ENCODE measurements at places on chromosomes 16 and 17. TPM values are rescaled to one million over a fixed set of nuclear protein-coding genes. Genes with fewer than 3 reads are reported as not detected.
A peak's percentile ranks its signal among the peaks of the same experiment; 100 is the strongest.

The HOXB6 gene
- polyA plus RNA-seq, result 0.80 TPM

The FBXW10 gene
- 0.13 TPM for polyA plus RNA-seq

The FBXW10B gene
- 1.7 TPM for polyA plus RNA-seq

The CTRL gene
- polyA plus RNA-seq, result 4.3 TPM

The PPY gene
- not detected for polyA plus RNA-seq

The NEUROD2 gene
- polyA plus RNA-seq, result 0.05 TPM

The KIF2B gene
- polyA plus RNA-seq, result not detected

The SLC22A31 gene
- 3.9 TPM for polyA plus RNA-seq

The CEP295NL gene
- 0.42 TPM for polyA plus RNA-seq

DNA sequence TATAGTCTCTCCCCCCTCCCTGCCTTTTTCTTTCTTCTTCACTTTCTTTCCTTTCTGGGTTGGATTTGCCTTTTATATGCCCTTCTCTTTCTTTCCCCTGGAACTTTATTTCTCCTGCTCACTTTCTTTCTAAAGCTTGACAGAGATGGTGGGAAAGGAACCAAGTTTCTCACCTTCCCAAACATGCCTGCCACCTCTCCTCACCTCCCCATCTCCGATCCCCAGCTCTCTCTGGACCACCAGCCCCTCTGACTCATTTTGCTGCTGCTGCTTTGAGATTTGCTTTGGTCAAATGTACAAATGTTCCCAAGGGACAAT is 6.7 kb upstream of the LHX1 start:
- DNase-seq, result no peak

DNA sequence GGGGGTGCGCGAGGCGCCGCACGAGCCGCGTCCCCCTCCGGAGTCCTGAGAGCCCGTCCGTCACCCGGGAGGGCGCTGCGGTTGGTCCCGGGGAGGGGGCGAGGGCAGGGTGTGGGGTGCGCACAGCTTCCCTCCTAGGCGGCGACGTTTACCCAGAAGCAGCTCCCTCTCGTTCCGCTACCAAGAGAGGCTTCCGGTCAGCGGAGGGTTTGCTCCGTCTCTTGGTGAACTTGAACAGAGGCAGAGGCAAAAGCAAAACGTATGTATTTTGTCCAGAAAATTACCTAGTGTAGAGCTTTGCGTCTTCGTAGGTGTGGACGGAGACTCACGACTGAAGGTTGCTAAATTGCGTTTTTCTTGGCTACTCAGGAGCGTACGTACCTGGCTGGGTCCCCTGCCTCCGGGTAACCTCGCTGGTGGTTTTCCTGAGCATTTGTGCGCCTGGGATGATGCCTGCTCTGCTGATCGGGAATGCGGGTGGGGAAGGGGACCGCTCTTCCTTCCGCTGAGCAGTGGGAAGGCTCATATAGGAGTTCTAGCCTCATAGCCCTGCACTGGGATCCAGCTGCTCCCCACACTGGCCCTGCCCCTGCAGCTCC is 833 bp downstream of the WSCD1 start:
- no peak for DNase-seq

GRCh38 chr16:51579652-51580360 is 428.7 kb upstream of the SALL1 start:
- peak; percentile 60 for DNase-seq

GRCh38 chr16:75256059-75256571 is 4.7 kb upstream of the BCAR1 start:
- no peak for DNase-seq

- no peak for DNase-seq
These were observed 101.7 kb upstream of the GPR139 start for GRCh38 chr16:20175358-20175757.

GRCh38 chr16:73433731-73434307 is 385.9 kb upstream of the ZFHX3 start:
- DNase-seq, result no peak

- DNase-seq, result no peak
These were observed 9.4 kb upstream of the SOX9 start for GRCh38 chr17:72111336-72111923.

DNA sequence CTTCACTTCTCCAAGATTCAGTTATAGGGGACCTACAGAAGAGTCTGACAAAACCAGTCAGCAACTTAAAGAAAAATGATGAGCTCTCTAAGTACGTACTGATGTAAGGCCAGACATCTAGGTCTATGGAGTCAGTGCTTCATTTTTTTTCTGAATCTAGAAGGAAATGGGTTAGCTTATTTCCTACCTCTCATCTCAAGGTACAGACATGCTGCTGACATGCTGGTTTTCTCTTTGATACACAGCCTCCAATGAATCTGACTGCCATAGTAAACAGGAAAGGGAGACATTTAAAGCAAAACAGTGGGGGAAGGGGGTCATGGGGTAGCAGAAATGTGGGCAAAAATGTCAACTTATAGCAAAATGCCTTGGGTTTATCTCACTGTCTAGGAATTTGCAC is 16.4 kb downstream of the CDR2 start:
- no peak for DNase-seq

- no peak for DNase-seq
These were observed 1.7 kb downstream of the ARHGDIA start for GRCh38 chr17:81869221-81870130.

- DNase-seq, result peak; percentile 32
These were observed 334.3 kb upstream of the TBX2 start for GRCh38 chr17:61065263-61065773.

GRCh38 chr17:80449930-80450576 is 26.4 kb downstream of the NPTX1 start:
- no peak for DNase-seq

DNA sequence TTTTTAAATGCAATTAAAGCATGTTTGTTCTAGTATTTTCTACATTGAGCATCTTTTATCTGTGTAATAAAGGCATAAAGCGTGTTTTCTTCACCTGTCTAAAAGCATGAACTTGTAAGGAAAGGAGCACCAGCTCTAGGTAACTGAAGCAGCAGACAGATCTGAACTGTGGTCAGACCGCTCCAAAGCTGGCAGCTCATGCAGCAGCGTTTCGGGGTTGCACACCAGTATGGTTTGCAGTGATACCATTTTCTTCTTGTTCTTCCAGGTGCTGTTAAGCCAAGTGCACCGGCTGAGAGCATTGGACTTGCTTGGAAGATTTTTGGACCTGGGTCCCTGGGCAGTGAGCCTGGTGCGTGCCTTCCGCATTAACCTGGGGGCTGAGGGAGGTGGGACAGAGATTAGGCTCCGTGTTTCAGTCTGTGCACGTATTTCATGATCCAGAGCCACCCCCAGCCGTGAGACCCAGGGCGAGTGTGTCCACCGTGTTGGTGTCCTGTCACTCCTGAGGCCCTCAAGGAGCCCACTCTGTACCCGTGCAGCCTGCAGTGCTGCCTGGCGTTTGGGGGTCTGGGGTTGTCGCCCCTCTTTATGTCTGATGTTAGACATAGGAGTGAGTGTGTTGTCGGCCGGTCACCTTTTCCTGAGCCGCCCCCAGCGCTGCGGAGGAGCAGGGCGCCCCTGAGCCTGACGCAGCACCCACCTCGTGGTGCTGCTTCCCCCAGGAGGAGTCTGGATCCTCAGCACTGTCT is 136.3 kb upstream of the CHMP6 start:
- DNase-seq, result no peak

DNA sequence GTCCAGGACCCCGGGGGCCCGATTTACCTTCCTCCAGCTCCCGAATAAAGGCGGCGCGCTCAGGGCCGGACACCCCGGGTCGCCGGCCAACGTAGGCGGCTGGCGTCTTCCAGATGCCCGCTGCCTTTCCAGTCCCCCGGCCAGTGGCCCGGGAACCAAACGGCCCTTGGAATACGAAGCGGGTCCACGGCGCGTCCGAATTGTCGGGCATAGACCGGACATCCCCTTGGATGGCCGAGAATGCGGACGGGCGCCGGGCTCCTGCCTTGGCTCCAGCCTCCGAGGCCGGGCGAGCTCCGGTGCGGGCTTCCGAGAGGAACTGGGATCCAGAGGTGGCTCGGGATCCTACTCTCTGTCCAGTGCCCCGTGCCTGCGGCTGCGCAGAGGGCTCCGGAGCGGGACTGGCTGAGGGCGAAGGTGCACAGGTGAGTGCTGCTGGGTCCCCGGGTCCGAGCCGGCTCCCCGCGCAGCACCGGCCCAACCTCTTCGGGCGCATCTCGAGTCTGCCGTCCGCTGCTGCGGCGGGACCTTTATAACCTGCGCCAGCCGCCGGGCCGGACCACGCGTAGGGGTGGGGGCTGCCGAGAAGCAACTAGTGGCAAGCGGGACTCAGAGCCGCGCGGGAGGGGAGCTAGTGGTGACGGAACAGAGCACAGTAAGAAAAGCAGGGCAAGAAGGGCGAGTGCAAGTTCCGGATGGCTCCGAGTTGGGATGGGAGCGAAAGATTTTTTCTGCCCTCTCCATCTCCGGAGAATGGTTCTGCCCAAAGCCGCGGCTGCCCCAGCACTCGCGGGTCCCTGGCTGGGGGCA is at the start of gene HAP1:
TSS of gene HAP1 (minus strand) at position 505 of the 810 bp plus-strand sequence. CDS start at position 496, 9 bp downstream.
- no peak for DNase-seq

- no peak for DNase-seq
These were observed 242.5 kb upstream of the N4BP1 start for GRCh38 chr16:48852458-48852857.

- no peak for DNase-seq
These were observed at the start of gene VAT1 for GRCh38 chr17:43021741-43022512. VAT1 (minus strand) TSS chr17:43022385; CDS start chr17:43022322, 63 bp downstream.

- no peak for DNase-seq
These were observed 508.0 kb downstream of the WWOX start for GRCh38 chr16:78607465-78607864.

DNA sequence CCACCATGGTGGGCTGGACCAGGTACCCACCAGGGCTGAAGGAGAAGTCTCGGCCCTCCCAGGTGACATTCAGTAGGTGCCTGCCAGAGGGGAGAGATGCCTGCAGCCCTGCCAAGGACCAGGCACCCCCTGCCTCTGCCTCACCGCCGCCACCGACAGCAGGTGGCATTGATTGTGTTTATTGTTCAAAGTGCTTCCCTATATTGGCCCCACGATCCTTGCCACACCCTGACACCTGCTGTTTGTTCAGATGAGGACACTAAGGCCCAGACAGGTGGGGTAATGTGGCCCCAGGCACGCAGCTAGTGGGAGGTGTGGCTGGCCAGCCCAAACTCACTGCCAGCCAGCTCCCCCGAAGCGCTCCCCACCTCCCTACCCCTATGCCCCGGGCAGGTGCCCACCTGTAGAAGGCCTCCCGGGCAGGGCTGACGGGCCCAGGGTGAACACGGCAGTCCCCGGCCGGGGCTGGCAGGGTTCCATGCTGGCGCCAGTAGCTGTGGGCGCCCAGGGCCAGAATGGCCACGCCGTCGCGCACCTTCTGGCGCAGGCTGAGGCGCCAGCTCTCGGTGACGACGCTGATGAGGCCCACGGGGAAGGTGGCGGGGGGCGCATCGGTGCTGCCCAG is 8.0 kb downstream of the GRIN2C start:
- DNase-seq, result no peak

GRCh38 chr17:39095309-39095686 is 56.1 kb downstream of the PLXDC1 start:
- no peak for DNase-seq

- DNase-seq, result no peak
These were observed 10.7 kb downstream of the POLR3K start for GRCh38 chr16:42691-43090.

- no peak for DNase-seq
These were observed 1231.8 kb downstream of the CDH11 start for GRCh38 chr16:63890081-63890480.

Measured in forelimb muscle (tissue), 1 donor.